ENCODE measurements at places on chromosomes 11 and 22.

- DNase-seq, result no peak
These were observed at the start of gene PLEKHB1 for GRCh38 chr11:73645972-73646631. Gene PLEKHB1 (plus strand): TSS chr11:73646581. CDS start chr11:73646609, 28 bp downstream.

- DNase-seq, result no peak
These were observed 213.6 kb downstream of the CEP164 start for GRCh38 chr11:117541211-117541610.

GRCh38 chr11:14225666-14226065 is 133.3 kb downstream of the RRAS2 start:
- DNase-seq, result no peak

DNA sequence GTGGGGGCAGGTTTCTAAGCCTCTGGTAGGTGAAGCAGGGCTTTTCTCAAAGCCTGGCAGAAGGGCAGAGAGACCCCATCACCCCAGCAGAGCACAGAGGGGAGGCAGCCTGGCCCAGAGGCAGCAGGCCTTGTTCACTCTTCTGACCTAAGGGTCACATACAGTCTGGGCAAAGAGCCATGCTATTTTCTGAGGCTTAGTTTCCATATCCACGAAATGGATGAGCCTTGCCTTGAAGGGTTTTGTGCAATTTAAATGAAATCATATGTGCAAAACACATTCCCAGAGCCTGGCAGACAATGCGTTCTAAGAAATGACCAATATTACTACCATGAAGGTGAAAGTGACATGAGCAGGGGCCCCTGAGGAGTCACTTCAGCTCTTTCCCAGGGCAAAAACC is 44.5 kb downstream of the HIRA start:
- no peak for DNase-seq

DNA sequence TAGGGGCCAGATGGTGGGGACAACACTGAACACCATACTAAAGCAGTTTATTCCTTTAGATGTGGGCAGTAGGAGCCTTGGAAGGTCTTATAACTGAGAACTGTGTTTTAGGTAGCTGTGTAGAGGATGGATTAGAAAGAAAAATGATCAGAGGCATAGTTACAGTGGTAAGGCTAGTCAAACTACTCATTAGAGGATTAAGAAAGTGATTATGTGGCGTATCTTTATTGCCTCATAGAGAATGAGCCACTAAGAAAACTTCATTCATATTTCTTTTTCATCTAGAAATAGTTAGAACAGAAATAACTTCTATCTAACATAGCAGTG is 155.8 kb upstream of the RASSF10 start:
- DNase-seq, result no peak

GRCh38 chr22:39534591-39535356 is 2.2 kb upstream of the RPS19BP1 start:
- peak; percentile 83 for DNase-seq

GRCh38 chr11:58057481-58057880 is 26.7 kb downstream of the OR6Q1 start:
- DNase-seq, result no peak

GRCh38 chr11:32597921-32598320 is 14.3 kb downstream of the EIF3M start:
- DNase-seq, result no peak

GRCh38 chr11:132848336-132848735 is 684.0 kb downstream of the OPCML start:
- no peak for DNase-seq

- DNase-seq, result no peak
These were observed 39.4 kb downstream of the MOV10L1 start for GRCh38 chr22:50129121-50129736.

DNA sequence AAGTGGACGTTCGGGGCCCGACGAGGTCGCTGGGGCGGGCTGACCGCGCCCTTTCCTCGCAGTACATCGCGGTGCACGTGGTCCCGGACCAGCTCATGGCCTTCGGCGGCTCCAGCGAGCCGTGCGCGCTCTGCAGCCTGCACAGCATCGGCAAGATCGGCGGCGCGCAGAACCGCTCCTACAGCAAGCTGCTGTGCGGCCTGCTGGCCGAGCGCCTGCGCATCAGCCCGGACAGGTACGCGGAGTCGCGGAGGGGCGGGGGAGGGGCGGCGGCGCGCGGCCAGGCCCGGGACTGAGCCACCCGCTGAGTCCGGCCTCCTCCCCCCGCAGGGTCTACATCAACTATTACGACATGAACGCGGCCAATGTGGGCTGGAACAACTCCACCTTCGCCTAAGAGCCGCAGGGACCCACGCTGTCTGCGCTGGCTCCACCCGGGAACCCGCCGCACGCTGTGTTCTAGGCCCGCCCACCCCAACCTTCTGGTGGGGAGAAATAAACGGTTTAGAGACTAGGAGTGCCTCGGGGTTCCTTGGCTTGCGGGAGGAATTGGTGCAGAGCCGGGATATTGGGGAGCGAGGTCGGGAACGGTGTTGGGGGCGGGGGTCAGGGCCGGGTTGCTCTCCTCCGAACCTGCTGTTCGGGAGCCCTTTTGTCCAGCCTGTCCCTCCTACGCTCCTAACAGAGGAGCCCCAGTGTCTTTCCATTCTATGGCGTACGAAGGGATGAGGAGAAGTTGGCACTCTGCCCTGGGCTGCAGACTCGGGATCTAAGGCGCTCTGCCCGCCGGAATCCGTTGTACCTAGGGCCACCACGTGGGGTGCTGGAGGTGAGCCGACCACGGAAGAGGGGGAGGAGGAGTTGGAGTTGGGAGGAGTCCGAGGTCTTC is 771 bp downstream of the MIF start:
- peak; percentile 77 for DNase-seq

DNA sequence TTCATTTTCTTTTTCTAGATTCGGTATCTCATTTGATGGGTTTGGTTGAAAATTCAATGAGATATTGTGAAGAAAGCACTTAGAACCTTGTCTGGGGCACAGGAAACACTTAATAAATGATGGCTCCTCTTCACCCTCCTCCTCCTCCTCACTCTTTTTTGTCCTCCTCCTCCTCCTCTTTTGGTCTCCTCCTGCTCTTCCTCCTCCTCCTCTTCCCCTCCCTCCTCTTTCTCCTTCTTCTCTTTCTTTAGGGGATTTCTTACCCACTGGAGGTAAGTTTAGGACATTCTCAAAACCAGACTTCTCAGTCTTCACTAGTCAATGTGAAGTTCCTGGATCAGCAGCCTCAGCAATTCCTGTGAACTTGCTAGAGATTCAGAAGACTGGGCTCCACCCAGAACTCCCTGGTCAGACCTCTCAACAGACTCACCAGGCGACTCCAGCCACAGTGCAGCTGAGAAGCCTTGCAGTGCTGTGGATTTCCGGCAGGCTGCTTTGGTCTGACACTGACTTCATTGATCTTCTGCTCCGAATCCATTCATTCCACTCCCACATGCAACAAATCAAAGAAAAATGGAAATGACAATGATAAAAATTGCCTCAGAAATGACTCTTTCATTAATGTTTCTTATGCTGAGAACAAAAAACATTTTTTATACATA is 368.6 kb upstream of the B3GAT1 start:
- no peak for DNase-seq

- no peak for DNase-seq
These were observed 624.7 kb downstream of the BUD13 start for GRCh38 chr11:116148056-116148455.

- no peak for DNase-seq
These were observed 21.2 kb downstream of the RSF1 start for GRCh38 chr11:77799338-77799737.

DNA sequence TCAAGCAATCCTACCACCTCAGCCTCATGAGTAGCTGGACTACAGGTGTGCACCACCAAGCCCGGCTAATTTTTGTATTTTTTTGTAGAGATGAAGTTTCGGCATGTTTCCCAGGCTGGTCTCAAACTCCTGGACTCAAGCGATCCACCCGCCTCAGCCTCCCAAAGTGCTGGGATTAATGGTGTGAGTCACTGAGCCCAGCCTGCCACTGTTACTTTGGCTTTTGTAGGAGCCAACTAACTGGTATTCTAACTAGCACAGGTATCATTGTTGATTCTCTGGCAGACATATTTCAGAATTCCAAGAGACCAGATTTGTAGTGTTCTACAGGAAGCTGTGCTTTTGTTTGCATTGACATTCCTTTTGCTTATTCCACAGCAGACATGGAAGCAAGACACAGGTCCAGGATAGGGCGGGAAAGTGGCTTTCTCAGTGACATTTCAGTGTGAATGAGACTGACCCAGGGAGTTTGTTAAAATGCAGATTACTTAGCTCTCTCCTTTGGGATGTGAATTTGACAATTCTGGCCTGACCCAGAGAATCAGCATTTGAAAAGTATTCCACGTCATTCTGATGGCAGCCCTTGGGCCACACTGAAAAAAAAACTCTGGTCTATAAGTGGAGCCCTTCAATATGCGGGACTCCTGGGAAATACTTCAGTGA is 52.2 kb upstream of the PAX6 start:
- DNase-seq, result no peak

- DNase-seq, result no peak
These were observed 53.2 kb downstream of the TRIOBP start for GRCh38 chr22:37749831-37750595.

- no peak for DNase-seq
These were observed 31.6 kb upstream of the ARL14EP start for GRCh38 chr11:30291331-30291730.

- no peak for DNase-seq
These were observed 64.0 kb downstream of the KCNQ1 start for GRCh38 chr11:2508793-2509192.

DNA sequence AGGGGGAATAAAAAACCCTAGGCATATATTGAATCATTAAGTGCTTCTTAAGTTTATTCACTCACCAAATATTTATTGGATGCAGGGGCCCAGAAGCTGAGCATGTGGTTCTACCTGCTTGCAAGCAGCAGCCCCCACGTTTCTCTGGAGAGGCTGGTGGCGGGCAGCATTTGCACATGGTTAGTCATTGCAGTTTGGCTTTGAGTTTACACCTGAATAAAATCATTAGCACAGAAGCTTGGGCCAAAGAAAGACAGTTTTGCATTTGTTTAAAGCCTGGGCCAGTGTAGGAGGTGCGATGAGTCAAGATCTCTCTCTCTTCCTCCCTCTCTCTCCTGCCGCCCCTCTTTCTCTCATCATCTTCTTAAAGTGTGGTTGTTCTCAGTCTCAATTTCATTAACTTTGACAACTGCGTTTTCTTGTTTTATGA is 72.6 kb downstream of the C22orf31 start:
- no peak for DNase-seq

GRCh38 chr11:124068601-124069110 is 27.5 kb upstream of the OR10G7 start:
- no peak for DNase-seq

GRCh38 chr22:36439481-36440271 is 41.8 kb downstream of the TXN2 start:
- no peak for DNase-seq
